ENCODE measurements at places on chromosomes 6 and 20. TPM values are rescaled to one million over a fixed set of nuclear protein-coding genes. Genes with fewer than 3 reads are reported as not detected.

MYT1 gene
- not detected for total RNA-seq

CCM2L gene
- not detected for total RNA-seq

GGTLC1 gene
- total RNA-seq: not detected

ZKSCAN3 gene
- total RNA-seq: 5.0 TPM

LTB gene
- 2,468 TPM for total RNA-seq

CST5 gene
- not detected for total RNA-seq

ZNF341 gene
- total RNA-seq: 7.4 TPM

ECT2L gene
- not detected for total RNA-seq

ETV7 gene
- 10.0 TPM for total RNA-seq

NTSR1 gene
- not detected for total RNA-seq

SOX18 gene
- 1.8 TPM for total RNA-seq

DPPA5 gene
- not detected for total RNA-seq

CCHCR1 gene
- 36.5 TPM for total RNA-seq

CPXM1 gene
- 0.49 TPM for total RNA-seq

Measured in T-helper 1 cell treated with Interleukin-12 subunit alpha and Interleukin-12 subunit beta and Interleukin-4 antibody, amounts not matched to agents 30 ng/mL and 1 ng/mL, for 36 hours (primary cell).